Jurkat, Clone E6-1 (cell line): ENCODE measurements at places on chromosomes 11 and 22.

DNA sequence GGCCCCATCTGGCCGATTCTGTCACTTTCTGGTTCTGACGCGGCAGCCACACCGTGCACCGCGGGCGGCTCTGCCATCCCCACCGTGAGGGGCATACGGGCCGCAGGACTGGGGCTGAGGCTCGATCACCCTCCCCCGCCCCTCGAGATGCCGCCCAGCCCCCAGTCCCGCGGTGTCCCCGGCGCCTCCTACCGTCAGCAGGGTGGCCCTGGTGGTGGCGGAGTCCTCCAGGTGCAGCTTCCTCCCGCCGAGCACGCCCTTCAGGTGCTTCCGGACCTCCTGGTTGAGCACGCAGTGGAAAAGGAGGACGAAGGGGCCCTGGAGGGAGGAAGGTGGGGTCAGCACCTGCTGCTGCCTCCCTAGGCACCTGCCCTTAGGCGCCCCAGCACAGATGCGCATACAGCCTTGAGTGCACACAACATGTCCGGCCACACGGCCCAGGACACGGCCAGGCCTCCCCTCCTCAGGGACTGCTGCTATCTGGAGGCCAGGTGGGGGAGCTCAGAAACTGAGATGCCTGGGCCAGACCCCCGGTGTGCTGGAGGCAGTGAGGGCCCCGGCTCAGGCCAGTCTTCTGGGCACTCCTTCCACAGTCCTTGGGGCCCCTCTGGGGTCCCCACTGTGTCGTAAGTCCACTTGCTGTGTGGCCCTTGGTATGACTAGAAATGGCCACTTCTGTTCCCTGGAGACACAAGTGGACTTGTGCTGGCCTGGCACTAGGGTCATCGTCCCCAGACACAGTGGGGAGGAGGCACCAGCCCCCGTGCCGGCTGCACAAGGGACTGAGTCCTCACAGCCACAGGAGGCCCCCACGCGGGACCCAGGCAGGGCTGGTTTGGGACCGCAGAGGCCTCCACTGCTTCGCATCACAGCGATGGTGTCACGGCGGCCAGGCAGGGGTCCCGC, 31.5 kb downstream of the TRMU start:
- peak; percentile 17 for DNase-seq

- peak; percentile 89 for DNase-seq
Measured at GRCh38 chr11:8090756-8091155, 9.7 kb downstream of the TUB start.

DNA sequence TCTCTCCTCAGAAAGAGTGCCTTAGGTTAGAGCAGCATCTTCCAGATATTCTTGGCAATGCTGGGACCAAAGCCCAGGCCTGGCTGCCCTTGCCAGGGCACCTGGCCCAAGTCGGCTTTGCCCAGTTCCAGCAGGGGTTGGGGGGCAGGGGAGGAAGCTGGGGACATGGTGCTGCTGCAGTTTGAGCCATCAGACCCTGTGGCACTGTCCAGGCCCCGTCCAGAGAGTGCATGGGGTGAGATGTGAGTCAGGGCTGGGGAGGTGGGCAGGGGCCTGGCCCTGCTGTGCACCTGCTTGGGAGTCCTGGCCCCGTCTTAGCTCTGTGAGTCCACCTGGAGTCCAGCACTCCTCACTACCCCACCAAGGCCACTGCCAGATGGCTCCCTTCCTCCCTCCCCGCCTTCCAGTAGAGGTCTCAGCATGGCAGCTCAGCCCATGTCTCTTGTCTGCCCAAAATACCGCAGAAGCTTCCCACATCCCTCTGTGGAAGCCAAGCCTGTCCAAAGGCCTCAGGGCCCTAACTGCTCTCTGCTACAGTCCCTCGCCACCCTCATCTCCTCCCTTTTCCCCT, 16.6 kb downstream of the DERL3 start:
- DNase-seq, result no peak

DNA sequence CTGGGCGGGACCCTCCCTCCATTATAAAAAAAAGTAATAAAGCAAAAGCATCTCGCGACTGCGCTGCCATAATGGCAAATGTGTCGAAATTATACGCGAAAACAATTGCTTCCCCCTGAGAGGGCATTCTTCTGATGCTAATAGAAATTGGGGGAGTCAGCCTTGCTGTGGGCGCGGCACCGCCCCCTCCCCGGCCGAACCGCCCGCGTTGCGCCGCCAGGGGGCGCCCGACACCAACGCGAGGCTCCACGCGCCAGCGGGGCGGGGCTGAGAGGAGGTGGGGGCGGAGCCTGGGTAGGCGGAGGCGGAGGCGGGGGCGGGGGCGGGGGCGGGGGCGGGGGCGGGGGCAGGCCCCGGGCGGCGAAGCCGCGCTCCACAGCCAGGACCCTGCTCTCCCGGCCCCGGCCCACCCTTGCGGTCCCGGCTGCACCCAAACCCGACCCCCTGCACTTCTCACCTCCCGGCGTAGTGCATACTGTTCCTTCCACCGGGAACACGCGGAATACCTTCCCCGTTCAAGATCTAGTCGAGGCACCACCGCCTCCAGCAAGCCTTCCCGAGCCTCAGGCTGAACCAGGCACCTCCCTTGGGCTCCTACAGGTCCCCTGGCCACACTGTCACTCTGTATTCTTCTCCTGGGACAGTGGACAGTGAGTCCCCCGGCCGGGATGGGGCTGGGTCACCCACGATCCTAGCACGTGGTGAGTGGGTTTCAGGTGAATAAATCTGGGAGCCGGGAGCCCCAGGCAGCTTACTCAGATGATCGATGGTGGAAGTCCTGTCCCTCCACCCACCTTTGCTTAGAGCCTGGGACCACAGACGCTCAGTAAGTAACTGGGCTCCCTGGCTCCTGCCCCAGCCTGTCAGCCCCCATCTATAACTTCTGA, 15.5 kb upstream of the UPK3A start:
- DNase-seq, result peak; percentile 48

- DNase-seq, result peak; percentile 23
Measured at GRCh38 chr11:20353829-20354434, 9.6 kb upstream of the HTATIP2 start.

DNA sequence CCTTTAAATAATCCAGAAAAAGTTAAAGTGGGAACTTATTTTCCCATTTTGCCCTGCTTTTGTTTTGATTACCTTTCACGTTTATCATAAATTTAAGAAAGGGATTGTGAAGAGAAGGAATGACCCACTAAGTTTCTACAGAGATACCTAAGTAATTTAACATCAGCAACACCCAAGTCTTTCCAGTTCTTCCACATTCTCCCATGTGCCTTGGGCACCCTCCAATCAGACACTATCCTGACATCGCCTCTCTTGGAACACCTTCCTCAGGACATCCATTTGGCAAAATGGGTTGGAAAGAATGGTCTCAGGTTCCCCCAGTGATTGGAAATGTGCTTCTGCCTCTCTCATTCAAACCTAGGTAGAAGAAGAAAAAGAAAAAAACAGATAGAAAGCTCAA, 6.3 kb downstream of the BBOX1 start:
- no peak for DNase-seq

- no peak for DNase-seq
Measured at GRCh38 chr11:59866397-59866796, at the start of gene TCN1. Gene TCN1, minus strand, starts transcription at chr11:59866487. Its CDS starts 17 bp downstream, at chr11:59866470.

DNA sequence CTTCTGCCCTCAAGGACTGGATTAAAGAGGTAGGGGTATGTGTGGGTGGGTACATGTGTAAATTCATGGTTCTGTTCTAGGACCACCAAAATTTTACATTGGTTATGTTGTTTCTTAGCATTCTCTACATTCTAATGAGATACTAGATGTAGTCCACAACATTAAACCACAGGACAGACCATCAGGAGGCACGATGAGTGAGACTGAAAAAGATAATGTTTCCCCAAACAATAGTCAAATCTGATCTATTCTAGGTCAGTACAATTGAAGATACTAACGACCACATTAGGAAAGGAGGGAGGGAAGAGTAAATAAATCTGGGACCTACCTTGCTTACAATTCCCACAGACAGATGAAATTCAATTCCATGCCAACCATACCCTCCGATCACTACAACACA, 42.2 kb downstream of the MRTFA start:
- DNase-seq, result no peak

DNA sequence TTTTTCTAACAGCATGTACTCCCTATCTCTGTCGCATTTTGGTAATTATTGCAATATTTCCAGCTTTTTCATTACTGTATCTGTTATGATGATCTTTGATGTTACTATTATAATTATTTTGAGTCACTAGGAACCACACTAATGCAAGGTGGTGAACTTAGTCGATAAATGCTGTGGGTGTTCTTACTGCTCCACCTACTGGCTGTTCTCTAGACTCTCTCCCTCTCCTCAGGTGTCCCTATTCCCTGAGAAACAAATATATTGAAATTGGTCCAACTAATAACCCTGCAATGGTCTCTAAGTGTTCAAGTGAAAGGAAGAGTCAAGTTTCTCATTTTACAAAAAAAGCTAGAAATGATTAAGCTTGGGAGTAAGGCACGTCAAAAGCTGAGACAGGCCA, 10.5 kb downstream of the ARL14EP start:
- no peak for DNase-seq

- DNase-seq, result no peak
Measured at GRCh38 chr11:133988686-133989410, 32.1 kb upstream of the IGSF9B start.

DNA sequence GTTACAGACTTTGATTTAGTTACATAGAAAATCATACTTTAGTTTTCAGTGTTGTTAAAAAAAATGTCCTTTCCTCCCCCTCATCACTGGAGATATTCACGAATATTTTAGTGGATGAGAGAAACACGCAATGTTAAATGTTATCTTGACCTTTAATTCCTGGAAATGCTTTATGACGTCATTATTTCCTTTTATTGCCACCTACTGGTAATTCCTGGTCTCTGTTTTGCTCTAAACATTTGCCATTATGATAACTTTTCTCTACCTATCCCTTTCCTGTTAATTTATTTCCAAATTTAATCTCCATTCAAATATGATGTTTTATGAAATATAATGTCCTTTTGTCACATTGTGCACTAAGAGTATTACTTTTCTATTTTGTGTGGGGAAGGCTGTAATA, 770.6 kb downstream of the FAM181B start:
- peak; percentile 7 for DNase-seq

- no peak for DNase-seq
Measured at GRCh38 chr11:40280159-40281051, 1179.0 kb downstream of the LRRC4C start.

DNA sequence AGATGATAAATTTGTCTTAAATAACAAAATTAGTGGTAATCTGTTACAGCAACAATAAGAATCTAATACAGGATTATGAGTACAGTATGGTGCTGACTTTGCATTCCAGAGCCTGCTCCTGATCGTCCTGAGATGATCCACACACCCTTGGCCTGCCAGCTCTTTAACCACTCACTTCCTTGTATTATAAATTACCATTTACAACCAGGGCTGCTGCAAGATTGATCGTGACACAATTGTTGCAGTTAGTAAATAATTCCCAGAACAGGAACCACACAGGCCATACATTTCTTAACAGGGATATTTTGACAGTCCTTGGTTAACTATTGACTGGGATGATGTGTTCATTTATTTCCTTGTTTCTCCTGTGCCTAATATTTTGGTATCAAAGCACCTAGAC, 3.8 kb upstream of the CBLIF start:
- no peak for DNase-seq

DNA sequence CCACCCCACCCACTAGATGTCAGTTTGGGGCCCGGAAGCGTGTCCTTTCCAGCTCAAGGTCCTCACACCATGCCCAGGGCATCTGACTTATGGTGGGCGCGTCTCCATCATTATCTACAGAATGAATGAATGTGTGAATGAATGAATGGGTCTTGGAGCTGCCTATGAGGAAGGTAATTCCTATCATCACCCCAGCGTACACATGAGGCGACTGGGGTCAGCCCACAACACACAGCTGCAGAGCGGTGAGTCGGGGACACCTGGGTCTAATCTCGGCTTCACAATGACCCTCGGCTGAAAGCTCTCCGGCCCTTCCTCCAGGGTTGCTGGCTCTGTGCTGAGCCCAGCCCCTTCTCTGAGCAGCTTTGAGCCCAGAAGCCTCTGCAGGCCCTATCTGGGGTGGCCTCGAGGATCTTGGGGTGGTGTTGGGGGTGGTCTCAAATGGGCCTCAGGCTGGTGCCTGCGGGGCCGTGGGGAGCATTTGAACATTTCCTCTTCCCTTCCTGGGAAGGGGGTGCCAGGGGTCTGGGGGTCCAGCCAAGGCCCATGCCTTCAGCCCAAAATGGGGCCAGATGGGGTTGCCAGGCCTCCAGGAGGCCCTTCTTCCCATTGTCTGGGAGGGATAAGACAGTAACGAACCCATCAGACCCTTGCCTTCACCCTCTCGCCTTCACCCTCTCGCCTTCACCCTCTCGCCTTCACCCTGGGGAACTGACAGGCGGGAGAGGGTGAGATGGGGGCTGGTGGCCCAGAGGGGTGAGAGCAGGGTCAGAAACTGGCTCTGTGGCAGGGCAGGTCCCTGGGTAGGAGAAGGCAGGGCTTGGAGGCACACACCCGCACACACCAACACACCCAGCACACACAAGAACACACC, 82.4 kb downstream of the MYEOV start:
- DNase-seq, result no peak

DNA sequence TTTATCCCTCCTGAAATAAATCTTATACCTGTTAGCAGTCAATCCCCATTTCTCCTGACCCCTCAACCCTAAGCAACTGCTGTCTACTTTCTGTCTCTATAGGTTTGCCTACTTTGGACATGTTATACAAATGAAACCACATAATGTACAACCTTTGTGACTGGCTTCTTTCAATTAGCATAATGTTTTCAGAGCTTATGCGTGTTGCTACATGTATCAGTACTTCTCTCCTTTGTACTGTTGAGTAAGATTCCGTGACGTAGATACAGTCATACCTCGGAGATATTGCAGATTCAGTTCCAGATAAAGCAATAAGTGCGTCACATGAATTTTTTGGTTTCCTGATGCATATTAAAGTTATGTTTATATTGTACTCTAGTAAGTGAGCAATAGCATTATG, 127.3 kb downstream of the MORC2 start:
- DNase-seq, result no peak

GRCh38 chr22:47957649-47958048, 1195.2 kb downstream of the TBC1D22A start:
- DNase-seq, result no peak

DNA sequence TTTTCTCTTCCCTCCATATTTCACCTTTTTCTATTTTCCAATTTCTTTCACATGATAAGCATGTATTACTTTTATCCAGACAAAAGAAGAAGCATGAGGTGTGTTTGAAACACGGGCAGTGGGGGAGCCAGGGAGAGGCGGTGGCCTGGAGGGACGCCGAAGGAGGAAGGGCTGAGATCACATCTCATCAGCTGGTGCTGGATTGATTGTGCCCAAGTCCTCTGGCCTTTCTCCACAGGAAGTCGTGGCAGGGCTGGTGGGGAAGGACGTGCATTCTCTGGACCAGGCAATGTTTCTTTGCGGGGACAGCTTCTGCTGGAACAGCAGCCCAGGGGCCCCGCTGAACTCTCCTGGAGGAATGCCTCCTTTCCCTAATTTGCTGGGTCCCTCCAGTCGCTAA, 82.9 kb downstream of the MIAT start:
- DNase-seq, result no peak

DNA sequence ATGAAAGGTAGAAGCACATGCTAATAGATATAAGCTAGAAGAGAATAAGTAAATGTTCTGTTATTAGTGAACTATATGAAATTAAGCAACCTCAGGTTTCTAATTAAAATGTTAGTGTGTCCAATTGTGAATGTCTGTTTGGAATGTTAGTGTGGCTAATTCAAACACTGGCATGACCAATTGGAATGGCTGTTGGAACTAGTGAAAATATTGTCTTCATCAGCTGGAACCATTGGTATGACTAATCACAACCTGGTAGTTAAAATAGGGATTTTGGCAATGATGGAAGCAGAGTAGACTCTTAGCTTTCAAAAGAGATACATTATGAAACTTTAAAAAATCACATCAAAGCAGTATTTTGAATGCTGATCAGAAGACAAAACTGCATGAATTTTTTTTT, 66.8 kb downstream of the CYB5R2 start:
- DNase-seq, result no peak

GRCh38 chr11:31419669-31420068, 50.0 kb downstream of the DNAJC24 start:
- no peak for DNase-seq
